CD4-positive, alpha-beta T cell treated with Interleukin-15 for 1 hour (primary cell): ENCODE measurements at places on chromosomes 4 and X.

DNA sequence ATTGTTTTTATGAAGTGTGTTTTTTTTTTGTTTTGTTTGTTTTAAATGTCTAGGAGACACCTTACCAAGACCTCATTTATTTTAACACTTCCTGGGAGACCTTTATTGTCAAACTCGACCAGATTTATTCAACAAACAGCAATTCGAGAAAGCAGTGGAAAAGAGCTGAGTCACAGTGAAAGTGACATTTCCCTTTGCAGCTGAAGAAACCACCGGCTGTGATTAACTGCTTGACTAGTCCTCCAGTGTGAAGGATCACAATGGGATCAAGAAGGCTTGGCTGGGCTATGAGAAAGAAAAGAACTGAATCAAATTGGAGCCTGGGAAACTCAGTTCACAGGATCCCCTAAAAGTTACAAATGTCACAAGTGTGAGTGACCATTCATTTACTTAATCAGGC lies 11.9 kb upstream of the ADH7 start:
- DNase-seq: no peak

GRCh38 chrX:78931814-78932213 lies 13.4 kb upstream of the P2RY10 start:
- DNase-seq: no peak

GRCh38 chr4:4338210-4339001 lies 48.4 kb downstream of the ZBTB49 start:
- no peak for DNase-seq

- DNase-seq: no peak
These were observed 20.8 kb upstream of the PRPS2 start for GRCh38 chrX:12770440-12770839.

GRCh38 chr4:9969526-9970398 lies 51.5 kb downstream of the SLC2A9 start:
- no peak for DNase-seq

DNA sequence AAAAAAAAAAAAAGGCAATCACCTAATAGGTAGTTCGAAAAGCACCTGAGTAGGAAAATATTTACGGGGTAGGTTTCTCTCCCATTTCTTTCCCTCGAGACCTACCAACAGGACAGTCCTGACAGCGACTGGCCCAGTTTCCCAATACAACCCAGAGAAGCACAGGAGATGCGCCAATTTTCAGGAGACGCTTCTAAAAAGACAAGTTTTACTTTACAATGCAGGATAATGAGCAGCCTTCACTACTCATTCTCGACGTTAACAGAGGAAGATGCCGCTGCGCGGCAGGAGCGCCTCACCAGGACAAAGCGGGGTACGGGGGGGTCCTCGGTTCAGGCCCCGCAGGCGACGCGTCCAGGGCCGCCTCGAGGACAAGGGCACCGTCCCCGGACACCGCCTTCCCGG lies 708 bp downstream of the BCLAF3 start:
- DNase-seq: no peak

GRCh38 chrX:1239681-1240142 lies 27.3 kb upstream of the CRLF2 start:
- DNase-seq: peak; percentile 92

DNA sequence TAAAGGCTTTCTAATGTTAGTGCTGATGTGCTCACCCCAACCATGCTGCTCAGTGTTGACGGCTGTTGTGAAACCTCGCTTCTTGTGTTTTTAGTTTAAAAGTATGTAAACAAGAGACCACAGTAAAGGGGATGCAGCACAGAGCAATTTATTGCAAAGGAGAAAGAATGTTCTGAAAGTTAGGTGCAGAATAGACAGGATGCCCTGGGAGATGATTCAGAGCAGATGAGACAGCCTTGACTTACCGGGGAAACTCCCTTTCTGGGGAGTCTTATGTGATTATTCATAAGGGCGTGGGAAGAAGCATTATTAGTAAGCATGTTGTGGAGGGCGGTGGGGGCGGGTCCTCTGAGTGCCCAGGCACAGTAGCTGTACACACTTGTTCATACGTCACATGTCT lies 47.7 kb downstream of the EVC start:
- DNase-seq: no peak

GRCh38 chrX:148513661-148514060 lies 13.2 kb downstream of the AFF2 start:
- DNase-seq: no peak

GRCh38 chr4:75514949-75515612 lies 808 bp downstream of the THAP6 start:
- DNase-seq: no peak

- no peak for DNase-seq
These were observed 69.8 kb downstream of the FBXO8 start for GRCh38 chr4:174213731-174214100.

DNA sequence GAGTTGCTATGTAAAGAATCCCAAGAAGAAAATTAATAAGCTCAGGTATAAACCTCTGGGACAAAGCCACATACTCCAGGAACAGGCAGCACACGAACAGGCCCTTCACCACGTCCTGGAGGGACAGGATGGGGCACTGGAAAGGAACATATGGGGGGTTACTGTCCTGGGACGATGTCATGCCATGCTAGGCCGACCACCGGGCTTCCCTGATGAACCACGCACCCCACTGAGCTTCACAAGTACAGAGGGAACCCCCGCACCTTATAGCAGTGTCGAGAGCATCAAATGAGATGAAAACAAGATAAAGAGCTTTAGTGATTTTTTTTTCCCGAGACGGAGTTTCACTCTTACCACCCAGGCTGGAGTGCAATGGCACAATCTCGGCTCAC lies 19.1 kb downstream of the NOP14 start:
- DNase-seq: no peak

DNA sequence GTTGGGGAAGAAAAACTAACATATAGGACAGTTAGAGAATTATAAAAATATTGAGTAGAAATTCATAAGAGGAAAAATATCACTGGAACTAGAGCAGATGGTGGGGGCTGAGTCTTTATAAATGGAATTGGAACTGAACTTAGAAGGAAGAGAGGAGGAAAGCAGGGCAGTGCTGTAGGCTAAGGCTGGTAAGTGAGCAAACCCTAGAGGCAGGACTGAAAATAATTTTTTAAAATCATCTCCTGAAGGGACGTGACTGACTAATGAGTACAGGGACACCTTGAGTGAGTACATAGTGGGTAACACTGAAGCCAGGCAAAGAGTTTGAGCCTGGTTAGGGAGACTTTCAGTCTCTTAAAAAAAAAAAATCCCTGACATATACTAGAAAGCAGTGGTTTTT lies 63.3 kb downstream of the GALNT7 start:
- no peak for DNase-seq

- no peak for DNase-seq
These were observed 88.2 kb upstream of the TECRL start for GRCh38 chr4:64497491-64497890.

DNA sequence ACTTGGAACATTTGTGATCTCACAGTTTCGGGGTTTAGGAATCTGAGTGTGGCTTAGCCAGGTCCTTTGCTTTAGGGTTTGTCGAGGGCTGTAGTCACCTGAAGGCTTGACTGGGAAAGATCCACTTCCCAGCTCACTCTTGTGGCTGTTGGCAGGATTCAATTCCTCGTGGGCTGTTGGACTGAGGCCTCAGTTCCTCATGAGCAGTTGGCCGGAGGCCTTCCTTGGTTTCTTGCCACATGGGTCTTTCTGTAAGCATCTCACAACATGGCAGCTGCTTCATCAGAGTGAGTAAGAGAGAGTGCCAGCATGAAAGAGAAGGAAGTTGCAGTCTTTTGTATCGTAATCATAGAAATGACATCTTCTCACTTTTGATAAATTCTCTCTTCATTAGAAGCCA lies 11.1 kb downstream of the TXLNG start:
- DNase-seq: no peak

DNA sequence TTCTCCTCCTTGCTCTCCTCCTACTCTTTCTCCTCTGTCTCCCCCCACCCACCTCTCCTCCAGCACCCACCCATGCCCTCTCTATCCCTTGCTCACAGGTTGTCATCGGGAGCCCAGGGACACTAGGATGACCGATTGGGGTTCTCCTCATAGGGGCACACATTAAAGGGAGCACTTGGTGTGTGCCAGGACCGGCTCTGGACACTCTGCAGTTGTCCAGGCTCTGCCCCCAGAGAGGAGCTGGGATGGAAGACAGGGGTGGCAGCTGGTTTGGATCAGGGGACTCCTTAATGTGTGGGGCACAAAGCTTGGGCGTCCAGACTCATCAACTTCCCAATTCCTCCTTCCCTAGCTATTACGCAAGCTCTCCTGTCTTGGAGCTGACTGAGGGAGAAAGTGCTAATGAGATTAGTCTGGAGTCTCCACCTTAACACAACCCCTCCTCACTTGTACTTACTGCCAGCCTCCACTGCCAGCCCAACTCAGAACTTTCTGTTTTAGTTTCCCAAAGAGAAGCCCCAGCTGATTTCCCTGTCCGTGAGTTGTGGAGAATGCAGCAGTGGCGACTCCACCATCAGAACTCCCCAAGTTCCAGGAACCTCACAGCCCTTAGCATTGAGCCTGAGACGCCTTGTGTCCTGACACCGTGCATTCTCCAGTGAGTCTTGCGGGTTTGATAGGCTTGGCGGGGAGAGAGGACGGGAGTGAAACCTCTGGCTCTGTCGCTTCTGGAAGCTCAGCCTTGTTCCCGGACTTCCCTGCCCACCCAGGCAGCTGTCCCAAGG lies 52.2 kb downstream of the CXorf49B start:
- DNase-seq: no peak

GRCh38 chr4:112073181-112073580 lies 72.1 kb upstream of the FAM241A start:
- no peak for DNase-seq

DNA sequence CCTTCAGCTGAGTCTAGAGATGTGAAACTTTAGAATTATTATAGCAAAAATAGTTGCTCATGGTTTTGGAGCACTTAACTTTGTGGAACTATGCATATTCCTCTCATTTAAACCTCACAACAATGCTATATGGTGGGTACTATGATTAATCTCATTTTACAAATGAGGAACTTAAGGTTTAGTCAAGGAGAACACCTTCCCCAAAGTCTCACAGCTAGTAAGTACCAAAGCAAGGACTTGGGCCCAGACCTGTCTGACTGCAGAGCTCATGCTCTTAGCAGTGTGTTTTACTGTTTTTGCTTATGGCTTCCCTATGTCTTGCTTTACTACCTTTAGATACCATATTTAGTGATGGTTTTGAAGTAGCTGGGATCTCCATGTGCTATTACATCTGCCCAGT lies 5.1 kb downstream of the UBE2A start:
- no peak for DNase-seq

DNA sequence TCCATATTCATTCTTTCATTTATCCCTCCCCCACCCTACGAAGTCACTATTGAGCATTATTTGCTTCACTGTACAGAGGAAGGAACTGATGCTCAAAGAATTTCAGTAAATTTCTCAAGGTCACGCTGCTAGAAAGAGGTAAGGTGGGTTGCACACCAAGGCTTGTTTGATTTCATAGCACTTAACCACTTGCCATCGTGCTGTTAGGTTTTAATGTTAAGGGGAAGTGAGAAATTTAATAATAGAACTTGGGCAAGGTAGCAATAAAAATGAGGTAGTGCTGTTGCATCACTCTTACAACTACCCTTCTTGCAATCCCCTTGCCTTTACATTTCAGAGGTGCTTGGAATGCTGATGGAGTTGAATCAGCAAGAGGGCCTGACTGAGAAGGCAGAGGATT lies 343.1 kb downstream of the MID1IP1 start:
- DNase-seq: no peak

DNA sequence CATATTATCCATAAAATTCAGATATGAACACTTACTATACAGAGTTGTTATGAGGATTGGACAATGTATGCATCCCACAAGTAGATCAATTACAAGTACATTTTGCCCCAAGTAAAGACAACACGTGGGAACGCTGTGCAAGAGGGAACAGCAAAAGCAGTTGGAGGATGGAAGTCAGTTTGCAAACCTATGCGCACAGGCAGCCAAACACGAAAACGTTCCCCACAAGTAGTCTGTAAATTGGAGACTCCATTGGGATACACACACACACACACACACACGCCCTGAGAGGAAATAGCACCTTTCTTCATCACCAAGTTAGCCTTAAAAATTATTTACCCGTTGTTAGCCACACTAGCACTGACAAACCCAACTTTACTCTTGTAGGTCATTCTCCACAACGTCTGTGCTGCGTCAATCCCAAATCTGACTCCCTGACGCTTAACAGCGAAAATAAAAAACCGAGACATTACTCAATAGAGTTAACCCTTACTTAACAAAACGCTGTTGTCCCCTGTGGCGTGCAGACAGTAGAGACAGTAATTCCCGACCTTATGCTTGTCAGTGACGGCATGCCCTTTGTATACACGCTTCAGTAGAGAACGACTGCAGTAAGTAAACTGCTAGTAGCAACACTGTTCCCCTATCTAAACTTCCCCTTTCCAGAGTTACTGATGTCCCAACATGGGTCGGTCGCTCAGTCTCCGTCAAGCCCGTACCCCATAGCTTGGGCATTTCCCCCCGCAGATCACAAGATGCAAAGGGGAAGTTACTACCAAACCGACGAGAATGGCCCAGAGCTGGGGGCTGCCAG lies 730 bp downstream of the MANBA start:
- DNase-seq: peak; percentile 88

GRCh38 chrX:15143050-15143824 lies 126.6 kb downstream of the ASB9 start:
- DNase-seq: peak; percentile 24

DNA sequence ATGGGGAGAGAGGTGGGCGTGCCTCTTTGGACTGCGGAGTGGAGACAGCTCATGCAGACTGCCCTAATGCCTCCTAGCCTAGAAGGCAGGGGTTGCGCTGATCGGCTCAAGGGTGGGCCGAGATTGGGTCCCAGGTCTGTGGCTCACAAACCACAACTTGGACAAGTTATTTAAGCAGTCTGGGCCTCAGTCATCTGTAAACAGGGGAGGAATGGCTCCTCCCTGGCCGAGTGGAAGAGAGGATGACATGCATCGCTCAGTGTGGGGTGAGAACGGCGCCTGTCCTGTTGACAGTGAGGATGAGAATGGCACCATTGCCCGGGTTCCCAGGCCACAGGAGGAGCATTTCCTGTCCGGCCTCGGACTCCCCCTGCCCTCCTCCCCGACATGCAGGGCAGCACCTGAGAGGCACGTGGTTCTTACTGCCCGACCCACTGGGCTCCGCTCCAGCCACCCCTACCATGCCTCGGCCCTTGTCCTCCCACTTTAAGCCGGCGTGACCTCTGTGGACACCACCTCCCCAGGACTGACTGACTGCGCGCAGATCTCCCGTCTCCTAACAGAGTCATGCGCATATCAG lies 40.3 kb upstream of the GRPEL1 start:
- DNase-seq: no peak

GRCh38 chr4:3168029-3168428 lies 80.9 kb upstream of the MSANTD1 start:
- no peak for DNase-seq

DNA sequence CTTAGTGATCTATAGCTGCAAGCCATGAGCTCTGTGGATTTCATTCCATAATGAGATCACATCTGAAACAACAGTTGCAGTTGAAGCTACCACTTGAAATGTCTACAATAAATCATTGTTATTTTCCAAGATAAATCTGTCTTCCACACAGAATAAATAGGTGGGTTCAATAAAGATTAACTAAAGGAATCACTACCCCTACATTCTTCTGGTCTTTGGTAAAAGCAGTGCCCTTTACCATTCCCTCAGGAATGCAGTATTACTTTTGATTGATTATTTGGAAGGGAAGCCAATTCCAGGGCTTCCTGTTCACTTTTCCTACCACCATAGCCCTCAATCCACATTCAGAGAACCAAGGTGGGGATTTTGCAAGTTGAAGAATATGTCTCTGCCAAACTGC lies 38.9 kb upstream of the MAP9 start:
- DNase-seq: no peak

GRCh38 chrX:153306527-153307115 lies 14.9 kb downstream of the PNMA6F start:
- DNase-seq: no peak

GRCh38 chr4:126772662-126773061 lies 860.1 kb upstream of the INTU start:
- DNase-seq: no peak
